ENCODE measurements at places on chromosomes 7 and 10.

- DNase-seq = no peak
Measured at GRCh38 chr7:50164559-50165170, 71.6 kb upstream of the ZPBP start.

GRCh38 chr7:47636433-47637175 lies 54.7 kb upstream of the TNS3 start:
- no peak for DNase-seq

GRCh38 chr7:76261931-76262330 lies 40.5 kb upstream of the HSPB1 start:
- DNase-seq = no peak

GRCh38 chr10:11162828-11163599 lies 145.3 kb downstream of the CELF2 start:
- DNase-seq = no peak

DNA sequence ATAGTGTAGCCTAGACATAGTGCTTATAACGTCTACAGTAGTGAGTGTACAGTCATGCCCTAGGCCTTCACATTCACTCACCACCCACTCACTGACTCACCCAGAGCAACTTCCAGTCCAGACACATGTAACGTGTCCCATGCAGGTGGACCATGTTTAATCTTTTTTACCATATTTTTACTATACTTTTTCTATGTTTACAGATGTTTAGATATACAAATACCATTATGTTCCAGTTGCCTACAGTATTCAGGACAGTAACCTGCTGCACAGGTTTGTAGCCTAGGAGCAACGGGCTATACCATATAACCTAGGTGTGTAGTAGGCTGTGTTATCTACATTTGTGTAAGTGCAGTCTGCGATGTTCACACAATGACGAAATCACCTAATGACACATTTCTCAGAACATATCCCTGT lies 11.0 kb downstream of the MPP7 start:
- DNase-seq = peak; percentile 25

All from fibroblast of skin of left quadriceps (primary cell).